Pulmonary artery endothelial cell (primary cell): ENCODE measurements at places on chromosomes 16 and 17.

DNA sequence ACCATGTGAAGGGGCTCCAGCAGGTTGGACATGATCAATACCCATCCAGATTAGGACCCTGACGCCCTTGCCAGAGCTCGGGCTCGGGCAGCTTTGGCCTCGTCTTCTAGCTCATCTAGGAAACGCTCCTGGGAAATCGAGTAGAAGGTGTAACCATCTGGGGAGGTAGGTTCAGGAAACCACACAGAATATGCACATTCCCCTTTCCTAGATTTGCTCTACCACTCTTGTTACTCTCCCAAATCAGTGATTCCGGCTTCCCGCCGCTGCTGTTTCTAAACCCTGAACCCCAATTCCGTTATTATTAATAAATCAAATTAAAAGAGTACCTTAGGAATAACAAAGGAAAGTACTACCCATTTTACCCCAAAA lies 507 bp downstream of the COA3 start:
- no peak for DNase-seq

GRCh38 chr17:21251337-21252010 lies 1.7 kb downstream of the NATD1 start:
- no peak for DNase-seq

- no peak for DNase-seq
These were observed 194.5 kb downstream of the RPTOR start for GRCh38 chr17:80738987-80739730.

DNA sequence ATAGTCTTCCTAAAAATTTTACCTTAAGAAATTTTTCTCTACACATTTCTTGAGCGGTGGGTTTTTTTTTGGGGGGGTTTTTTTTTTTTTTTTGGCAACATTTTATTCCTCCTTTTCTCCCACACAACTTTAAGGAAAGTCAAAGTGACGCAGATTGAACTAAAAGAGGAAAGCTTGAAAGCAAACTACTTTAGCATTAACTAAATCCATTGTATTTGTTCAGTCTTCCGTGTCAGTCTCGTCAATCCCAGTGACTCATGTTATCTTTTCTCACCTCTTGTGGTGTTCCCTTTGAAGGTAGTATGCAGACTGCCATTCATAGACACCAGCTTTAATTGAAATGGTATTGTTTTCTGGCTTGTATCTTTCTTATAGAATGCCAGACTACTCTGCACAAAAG lies 39.3 kb downstream of the TADA2A start:
- DNase-seq = no peak

- DNase-seq = no peak
These were observed 40.4 kb upstream of the HELZ start for GRCh38 chr17:67285360-67285759.

DNA sequence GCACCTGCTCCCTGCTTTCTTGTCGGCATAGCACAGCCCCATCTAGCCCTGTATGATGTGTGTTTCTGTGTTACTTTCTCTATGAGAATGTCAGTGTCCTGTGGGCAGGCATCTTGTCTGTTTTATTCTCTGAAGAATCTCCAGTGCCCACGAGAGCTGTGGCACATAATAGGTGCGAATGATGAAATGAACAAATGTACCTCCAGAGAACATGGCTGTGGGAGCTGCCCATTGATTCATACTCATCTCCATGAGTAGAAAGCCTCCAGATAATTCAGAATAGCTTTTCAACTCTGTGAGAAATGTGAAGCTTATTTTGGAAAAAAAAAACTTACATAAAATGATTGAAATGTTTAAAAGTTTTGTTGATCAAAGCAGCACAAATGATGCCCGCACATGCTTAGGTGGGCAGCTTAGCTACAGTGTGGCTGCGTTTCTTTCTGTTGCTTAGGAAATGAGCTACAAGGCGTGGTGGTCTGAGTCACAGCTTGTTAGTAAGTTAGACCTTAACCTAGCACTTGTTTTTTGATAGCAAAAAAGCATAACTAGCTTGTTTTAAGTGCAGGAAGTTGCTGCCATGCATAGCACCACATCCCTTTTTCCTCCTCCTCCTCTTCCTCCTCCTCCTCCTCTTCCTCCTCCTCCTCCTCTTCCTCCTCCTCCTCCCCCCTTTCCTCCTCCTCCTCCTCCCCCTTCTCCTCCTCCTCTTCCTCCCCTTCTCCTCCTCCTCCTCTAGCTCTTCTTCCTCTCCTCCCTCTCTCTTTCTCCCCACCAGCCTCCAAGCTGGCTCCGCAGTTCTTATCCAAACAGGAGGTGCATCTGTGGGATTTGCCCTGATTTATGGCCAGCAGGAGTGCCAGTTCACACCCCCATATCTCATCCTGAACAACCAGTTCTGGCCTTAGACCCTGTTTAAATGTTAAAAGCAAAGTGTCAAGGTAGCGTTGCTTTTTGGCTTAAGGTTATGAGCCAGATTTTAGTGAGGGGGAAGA lies 221.5 kb downstream of the IRF8 start:
- no peak for DNase-seq

DNA sequence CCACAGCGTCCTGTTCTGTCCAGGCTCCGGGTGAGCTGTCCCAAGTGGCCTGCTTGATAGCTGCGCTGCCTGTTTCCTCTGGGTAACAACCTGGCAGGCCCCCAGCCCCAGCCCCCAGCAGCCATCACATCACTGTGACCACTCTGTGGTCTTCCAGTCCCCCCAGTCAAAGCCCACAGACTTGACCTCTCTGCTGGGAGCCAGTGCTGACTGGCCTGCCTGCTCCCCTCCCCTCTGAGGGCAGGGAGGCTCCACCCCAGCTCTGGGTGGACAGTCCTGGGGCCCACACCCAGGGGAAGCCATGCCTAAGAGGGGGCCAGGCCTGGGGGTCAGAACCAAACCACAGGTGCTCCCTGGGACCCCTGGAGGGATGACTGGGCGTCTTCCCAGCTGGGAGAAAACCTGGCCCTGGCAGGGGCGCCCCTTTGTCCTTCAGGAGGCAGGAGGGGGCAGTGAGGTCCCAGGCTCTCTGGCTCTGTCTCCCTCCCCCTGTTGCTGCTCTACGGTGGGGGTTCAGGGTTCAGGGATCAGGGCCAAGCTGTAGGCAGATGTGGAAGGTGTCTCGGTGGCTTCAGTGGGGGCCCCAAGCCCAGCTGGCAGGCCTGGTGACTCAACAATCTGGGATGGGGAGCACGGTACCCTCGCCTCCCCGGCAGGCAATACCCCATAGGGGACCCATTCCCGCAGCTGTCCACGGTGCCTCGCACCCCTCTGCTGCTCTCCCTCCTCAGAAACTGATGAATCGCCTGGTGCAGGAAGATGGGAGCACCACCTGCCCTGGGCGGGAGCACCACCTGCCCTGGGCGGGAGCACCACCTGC lies 1.8 kb upstream of the SLC16A3 start:
- DNase-seq = no peak

DNA sequence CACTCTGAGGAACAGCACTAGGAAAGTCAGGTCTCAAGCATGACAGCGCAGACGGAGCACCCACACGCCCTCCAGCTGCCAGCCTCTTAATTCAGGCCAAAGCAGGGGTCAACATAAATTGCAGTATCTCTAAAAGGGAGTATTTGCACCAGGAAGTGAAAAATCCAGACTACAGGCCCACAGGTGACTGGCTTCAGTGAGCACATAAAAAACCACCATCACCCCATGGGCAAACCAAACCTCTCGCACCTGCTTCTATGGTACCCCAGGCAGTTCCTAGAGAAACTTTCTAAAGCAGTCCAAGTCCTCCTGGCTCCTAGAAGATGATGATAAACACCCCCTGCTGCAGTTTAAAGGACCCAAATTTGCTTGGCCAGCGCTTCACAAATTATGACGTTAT lies 129.8 kb downstream of the ZNF423 start:
- no peak for DNase-seq

DNA sequence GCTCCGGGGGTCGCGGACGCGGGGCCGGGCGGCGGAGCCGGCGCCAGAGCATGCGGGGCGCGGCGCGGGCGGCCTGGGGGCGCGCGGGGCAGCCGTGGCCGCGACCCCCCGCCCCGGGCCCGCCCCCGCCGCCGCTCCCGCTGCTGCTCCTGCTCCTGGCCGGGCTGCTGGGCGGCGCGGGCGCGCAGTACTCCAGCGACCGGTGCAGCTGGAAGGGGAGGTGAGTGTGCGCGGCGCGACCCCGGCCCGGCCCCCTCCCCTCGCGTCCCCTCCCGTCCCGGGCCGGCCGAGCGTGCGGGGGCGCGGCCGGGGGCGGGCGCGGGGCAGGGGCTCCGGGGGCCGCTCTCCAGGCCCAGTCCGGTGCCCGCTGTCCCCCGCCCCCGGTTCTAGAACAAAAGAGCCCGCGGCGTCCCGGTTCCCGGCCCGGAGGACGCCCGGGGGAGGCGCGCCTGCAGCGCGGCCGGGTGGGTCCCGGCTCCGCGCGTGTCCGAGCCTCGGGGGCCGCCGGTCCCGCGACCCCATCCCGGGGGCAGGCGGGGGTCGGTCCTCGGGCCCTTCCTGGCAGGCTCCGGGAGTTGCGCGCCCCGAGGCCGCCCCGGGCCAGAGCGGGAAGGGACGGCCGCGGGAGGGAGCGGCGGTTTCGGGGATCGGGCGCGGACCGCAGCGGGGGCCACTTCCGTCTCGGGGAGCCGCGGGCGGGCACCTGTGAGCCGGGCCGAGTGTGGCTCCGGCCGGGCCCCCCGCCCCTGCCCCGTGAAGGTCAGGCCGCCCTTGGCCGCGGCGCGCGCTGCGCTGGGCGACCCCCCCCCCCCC lies 563 bp downstream of the METRNL start:
- no peak for DNase-seq

- no peak for DNase-seq
These were observed 23.5 kb downstream of the SNX29 start for GRCh38 chr16:12000032-12000431.

DNA sequence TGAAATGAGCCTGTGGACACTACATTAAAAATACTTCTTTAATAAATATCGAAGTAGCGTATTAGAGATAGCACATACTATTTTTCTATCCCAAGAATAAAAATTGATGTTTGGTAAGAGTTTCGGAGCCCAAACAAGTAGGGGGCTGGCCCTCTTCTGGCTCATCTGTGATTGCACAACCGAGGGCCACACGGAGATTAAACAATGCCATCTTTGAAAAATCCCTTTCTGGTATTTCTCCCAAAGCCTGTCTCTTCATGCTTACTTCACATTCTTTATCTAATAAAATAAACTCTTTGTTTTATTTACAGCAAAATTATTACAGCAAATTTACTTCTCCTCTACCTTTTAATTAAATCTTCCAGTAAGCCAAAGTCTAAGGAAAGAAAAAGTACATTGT lies 9.6 kb upstream of the MYH11 start:
- DNase-seq = no peak

DNA sequence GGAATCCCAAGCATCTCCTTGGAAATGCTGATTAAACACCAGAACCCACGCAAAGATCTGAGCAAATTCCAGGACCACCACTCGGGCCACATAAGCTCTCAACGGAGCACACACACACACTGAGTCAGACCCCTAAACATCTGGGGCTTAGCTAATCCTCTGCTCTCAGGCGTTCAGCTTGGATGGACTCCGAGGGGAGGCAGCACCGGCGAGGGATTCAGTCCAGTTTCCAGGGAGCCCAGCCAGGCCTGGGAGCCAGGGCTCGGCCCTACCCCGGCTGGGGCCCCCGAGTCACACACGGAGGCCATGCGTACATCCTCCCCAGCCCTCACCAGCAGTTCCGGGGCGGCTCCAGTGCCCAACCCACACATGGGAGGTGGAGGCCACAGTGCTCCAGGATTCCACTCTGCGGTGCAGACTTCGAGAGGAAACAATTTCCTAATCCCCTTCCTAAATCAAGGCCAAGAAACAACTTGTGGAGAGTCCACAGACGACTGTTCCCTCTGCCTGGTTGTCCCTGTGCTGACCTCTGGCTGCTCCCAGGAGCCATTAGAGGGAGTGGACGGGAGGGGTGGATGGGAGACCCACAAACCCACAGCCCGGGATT lies 70.5 kb downstream of the GAS7 start:
- no peak for DNase-seq

GRCh38 chr16:86882586-86883280 lies 304.4 kb downstream of the FOXL1 start:
- no peak for DNase-seq

GRCh38 chr16:5619304-5619703 lies 521.7 kb upstream of the EEF2KMT start:
- DNase-seq = no peak

GRCh38 chr17:1367351-1367745 lies 32.7 kb downstream of the YWHAE start:
- no peak for DNase-seq

DNA sequence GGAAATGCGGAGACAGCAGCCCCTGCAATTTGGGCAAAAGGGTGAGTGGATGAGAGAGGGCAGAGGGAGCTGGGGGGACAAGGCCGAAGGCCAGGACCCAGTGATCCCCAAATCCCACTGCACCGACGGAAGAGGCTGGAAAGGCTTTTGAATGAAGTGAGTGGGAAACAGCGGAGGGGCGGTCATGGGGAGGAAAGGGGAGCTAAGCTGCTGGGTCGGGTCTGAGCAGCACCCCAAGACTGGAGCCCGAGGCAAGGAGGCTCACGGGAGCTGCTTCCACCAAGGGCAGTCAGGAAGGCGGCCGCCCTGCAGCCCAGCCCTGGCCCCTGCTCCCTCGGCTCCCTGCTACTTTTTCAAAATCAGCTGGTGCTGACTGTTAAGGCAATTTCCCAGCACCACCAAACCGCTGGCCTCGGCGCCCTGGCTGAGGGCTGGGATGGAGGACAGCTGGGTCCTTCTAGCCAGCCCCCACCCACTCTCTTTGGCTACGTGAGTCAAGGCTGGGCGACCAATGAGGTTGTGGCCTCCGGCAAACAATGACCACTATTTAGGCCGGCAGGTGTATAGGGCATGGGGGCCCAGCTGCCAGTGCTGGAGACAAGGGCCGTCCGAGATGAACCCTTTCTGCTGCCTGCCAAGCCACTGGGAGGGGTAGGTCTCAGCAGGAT lies 507 bp downstream of the SERPINF1 start:
- DNase-seq = no peak

GRCh38 chr16:57600048-57600835 lies 28.2 kb upstream of the ADGRG1 start:
- DNase-seq = no peak

DNA sequence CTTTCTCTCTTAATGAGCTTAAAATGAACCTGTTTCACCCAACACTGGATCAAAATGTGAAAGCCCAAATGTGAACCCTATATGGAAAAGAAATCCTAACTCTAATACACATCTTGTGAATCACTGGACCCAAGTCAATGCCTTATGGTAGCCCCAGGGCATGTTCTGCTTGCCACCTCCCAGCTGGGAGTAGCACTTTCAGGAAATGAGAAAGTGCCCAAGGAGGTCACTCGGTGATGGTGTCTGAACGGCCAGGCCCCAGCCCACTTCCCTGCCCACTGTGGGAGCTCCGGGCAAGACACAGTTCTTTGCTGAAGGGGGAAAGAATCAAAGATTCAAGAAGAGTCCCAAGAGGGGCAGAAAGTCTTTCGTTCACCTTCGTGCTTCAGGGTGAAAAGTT lies 46.1 kb downstream of the GTF3C1 start:
- no peak for DNase-seq

- no peak for DNase-seq
These were observed 98.6 kb upstream of the PMFBP1 start for GRCh38 chr16:72270531-72270930.

DNA sequence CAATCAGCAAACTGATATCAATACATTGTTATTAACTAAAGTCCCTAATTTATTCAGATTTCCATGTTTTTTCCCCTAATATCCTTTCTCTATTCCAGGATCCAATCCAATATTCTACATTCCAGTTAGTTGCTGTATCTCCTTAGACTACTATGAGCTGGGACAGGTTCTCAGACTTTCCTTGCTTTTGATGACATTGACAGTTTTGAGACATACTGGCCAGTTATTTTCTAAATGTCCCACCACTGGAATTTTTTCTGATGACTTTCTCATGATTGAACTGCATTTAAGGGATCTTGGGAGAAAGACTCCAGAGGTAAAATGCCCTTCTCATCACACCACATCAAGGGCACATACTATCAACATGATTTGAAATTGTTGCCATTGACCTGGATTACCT lies 177.1 kb upstream of the MAF start:
- no peak for DNase-seq
